ENCODE measurements at places on chromosomes 13 and 19.

DNA sequence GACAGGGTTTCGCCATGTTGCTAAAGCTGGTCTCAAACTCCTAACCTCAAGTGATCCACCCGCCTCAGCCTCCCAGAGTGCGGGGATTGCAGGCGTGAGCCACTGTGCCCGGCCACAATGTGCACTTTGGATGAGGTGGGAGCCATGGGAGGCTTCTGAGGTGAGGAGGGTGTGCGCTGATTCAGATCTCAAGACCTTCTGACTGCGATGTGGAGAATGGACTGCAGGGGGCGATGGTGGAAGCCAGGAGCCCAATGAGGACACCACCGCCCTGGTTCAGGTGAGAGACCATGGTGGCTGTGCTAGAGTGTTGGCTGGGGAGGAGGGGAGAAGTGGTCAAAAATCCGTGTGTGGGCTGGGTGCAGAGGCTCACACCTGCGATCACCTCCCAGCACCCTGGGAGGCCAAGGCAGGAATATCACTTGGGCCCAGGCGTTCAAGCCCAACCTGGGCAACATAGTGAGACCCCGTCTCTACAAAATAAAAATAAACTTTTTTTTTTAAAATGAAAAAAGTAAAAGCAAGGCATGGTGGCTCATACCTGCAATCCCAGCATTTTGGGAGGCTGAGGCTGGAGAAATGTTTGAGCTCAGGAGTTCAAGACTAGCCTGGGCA lies 5.6 kb downstream of the INAFM1 start:
- peak; percentile 4 for DNase-seq

DNA sequence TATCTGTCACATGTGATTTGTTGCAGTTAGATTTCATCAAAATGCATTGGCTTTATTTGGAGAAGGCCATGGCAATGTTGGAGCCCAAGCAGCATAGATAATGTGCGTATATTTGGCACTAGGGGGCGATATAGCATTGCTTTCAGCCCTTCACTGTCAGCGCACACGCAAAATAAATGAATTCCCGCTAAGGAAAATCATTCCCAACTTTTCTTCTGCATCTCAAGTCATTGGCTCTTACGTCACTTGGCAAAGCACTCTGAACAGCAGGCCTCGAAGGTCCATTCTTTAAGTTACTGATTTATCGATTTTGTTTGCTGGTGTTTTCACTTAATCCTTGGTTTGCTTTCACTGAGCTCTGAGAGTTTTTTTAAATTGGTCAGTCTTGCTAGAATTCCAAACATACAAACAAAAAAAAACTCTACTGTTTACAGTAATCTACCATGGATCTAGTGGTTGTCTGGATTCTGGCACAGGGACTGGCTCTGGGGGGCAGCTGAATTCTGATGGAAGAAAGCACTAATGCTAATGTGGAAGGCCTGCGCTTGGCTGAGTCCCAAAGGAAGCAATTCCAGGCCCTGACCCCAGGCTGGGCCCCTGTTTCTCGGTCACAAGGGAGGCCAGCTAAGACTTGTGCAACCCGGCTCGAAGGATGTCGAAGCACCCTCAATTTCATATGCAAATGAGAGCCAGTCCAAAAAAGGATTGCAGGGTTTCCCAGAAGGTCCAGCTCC lies 97.7 kb upstream of the IPO5 start:
- DNase-seq: peak; percentile 71

GRCh38 chr19:13781547-13781946 lies 7.3 kb downstream of the C19orf53 start:
- peak; percentile 87 for DNase-seq

GRCh38 chr13:42102961-42103865 lies 54.8 kb downstream of the DGKH start:
- DNase-seq: no peak

DNA sequence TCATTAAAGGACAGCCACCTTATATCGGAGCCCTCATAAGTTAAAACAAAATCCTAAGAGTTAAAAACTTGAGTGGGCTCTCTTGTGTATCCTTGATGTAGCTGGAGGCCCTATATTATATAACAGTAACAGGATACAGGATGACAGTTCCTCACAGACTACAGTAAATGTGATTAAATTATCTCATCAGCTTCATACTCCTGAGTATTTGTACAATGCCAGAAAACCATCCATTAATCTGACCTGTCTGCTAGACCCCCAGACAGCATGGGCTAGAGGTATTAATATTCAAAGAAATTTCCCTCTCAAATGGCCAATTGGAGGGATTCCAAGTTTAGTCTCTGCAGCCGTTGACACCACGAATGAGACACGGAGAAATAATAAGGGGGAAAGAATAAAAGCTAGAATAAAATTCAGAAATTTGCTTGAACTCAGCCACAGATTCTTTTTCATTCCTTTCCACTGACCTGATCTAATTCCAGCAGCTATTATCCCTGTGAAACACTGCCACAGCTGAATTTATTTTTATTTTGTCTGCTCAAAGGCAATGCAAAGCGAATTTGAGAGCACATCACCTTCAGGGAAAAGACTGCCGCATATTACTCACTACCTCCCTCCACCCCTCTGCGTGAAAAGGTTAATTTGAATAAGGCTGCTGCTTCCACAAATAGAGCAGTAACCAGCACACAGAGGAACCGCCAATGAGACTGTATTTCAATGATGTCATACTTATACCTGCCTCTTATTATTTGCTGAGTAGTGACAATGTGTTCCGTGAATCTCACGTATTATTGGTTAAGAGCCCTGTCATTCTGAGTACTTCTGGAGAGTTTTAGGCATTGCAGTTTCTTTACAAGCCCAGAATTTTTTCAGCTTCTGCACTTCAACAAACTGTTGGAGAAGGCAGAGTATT lies 155.9 kb upstream of the KLF12 start:
- peak; percentile 17 for DNase-seq

- no peak for DNase-seq
Measured at GRCh38 chr19:23287620-23288019, 37.4 kb upstream of the ZNF724 start.

DNA sequence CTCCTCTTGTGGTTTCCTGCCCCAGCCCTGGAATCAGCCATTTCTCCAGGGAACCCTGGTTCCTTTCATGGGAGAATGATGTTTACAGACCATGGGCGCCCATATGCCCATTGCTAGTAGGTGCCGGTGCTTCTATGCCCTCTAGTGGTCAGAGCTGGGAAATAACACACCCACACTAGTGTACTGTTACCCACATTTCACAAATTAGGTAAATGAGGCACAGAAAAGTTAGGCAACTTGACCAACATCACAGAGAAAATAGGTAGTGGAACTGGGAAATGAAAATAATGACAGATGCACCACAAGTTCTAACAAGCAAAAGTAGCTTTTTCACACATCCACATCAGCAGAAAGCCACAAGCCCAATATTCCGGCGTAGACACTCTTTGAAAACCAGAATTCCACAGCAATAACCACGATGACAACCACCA lies 1.3 kb upstream of the CEACAM3 start:
- no peak for DNase-seq

- no peak for DNase-seq
Measured at GRCh38 chr13:112721198-112722104, 31.6 kb downstream of the ATP11A start.

- DNase-seq: peak; percentile 18
Measured at GRCh38 chr13:108269601-108270328, at the start of gene TNFSF13B. Gene TNFSF13B, plus strand, starts transcription at chr13:108269718. Its CDS starts 178 bp downstream, at chr13:108269896.

- no peak for DNase-seq
Measured at GRCh38 chr13:66369666-66370065, 860.5 kb downstream of the PCDH9 start.

GRCh38 chr13:65594298-65594781 lies 1635.8 kb downstream of the PCDH9 start:
- DNase-seq: no peak

DNA sequence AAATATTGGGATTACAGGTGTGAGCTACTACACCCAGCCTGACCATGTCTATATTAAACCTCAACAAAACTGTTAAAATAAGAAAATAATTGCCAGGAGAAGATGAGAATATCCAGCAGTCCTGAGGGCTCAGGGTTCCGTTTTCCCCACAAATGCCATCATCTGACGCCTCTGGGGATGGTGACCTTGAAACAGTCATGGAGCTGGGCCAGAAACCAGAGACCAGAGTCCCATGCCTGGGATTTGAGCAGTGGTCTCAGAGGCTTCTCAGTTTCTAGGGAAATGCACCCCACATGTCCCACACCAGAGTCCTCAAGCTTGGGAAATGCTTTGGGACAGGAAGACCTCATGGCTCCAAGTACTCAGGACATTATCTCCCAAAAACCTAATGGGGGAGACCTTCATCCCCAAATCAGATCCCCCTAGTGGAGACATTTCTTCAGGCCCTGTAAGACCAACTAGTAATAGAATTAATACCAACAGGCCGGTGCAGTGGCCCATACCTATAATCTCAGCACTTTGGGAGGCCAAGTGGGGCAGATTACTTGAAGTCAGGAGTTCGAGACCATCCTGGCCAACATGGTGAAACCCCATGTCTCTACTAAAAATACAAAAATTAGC lies 2.9 kb upstream of the MAP1S start:
- DNase-seq: no peak

- peak; percentile 6 for DNase-seq
Measured at GRCh38 chr19:46603752-46604231, 2.7 kb downstream of the CALM3 start.

- no peak for DNase-seq
Measured at GRCh38 chr13:99119656-99120055, 81.0 kb upstream of the UBAC2 start.

DNA sequence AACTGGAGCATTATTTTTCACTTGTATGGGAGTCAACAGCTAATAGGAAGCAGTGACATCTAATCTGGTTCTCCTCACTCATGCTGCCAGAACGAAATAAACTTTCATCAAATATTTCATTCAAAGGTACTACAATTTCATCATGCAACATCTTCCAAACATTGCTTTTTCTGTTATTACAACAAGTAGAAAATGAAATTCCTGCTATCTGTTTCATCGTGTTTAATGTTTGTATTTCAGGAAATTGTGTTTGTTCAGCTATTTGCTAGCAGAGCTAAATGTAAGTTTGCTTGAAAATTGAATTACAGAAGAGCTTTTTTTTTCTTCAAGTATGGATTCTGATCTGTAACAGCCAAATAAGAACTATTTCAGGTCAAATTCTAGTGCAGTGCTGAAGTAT lies 90.1 kb downstream of the SLITRK6 start:
- no peak for DNase-seq

- DNase-seq: no peak
Measured at GRCh38 chr19:35134601-35135242, at the start of gene LGI4. Gene LGI4, minus strand, starts transcription at chr19:35135059. Its CDS starts 379 bp downstream, at chr19:35134680.

GRCh38 chr13:47306991-47307390 lies 410.1 kb upstream of the HTR2A start:
- no peak for DNase-seq

- peak; percentile 72 for DNase-seq
Measured at GRCh38 chr19:35318679-35319448, 10.1 kb upstream of the CD22 start.

DNA sequence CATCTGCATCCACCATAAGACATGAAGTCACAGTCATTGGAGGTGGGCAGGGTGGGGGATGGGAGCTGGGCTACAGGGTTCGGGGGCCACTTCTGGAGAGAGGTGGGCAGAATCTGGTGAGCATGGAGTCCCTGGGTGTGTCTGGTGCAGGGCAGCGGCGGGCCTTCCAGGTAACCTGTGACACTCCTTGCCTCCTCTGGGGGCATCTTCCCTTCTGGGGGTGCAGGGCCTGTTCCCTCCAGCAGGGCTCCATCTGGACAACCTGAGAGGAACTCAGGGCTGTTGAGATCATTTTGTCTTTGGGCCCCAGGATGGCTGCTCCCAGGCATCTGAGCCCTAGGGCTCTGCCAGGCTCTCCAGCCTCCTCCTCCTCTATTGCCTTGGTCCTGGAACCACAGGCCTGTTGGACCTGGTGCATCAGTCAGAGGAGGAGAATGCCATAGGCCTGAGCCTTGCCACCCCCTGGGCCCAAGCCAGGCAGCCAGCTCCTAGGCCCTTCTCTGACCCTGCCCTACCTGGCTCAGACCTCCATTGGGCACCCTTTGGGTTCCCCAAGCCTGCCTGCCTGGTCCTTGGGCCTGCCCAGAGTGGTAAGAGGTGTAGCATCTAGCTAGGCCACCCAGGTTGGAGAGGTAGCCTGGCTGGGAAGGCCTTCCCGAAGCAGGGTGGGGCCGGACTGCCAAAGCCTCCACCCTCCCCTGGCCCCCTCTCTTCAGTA lies 13.4 kb downstream of the LYL1 start:
- no peak for DNase-seq

DNA sequence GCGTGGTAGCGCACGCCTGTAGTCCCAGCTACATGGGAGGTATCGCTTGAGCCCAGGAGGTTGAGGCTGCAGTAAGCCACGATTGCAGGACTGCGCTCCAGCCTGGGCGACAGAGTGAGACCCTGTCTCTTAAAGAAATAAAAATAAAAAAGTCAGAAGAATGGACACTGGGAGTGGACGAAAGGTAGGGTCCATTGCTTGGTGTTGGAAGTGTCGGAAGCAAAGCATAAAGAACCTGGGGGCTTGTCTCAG lies 392 bp upstream of the ARHGAP33 start:
- DNase-seq: no peak

DNA sequence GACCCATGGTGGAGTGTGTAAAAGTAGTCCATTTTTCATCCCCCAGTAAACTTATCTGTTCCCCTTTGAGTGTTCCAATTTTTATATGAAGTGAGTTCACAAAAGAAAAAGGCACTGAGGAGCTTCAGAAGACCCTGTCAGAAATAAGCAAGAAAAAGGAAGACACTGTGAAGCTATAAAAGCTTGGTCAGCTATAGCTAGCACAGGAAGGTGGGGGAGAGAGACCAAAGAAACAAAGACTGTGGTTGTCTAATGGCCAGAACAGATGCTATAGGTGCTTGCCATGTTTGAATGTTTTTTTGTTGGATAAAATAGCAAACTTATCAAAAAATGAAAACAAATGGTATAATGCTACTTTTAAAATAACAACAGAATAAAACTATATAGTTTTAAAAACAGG lies 46.5 kb downstream of the RCBTB2 start:
- DNase-seq: no peak

GRCh38 chr19:34678421-34678820 lies 943 bp downstream of the ZNF302 start:
- no peak for DNase-seq

- peak; percentile 75 for DNase-seq
Measured at GRCh38 chr19:55406826-55407549, 600 bp downstream of the UBE2S start.

DNA sequence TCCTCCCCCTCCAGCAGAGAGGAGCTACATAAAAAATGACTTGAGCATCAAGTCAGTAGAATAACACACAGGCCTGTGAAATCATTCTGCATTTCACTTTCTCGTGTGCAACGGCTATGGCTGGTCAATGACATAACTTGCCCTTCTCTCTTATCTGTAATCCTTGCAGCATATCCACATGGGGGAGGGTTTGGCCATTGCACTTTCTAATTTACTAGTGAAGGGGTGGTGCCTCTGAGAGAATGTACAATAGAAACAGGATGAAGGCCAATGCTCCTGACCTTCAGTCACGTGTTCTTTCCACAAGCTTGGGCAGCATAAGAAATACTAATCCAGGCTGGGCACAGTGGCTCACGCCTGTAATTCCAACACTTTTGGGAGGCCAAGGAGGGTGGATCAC lies 641.0 kb upstream of the ARGLU1 start:
- no peak for DNase-seq

GRCh38 chr19:56314018-56314380 lies 640 bp downstream of the ZSCAN5A start:
- peak; percentile 25 for DNase-seq

GRCh38 chr13:46743191-46743590 lies 53.8 kb downstream of the ESD start:
- DNase-seq: no peak

Data from AG08396 (cell line).